Nephron progenitor cell (in vitro differentiated cells): ENCODE measurements at places on chromosomes 3 and 15.

- no peak for DNase-seq
These were observed 84.1 kb downstream of the CCNL1 start for GRCh38 chr3:157075693-157076420.

DNA sequence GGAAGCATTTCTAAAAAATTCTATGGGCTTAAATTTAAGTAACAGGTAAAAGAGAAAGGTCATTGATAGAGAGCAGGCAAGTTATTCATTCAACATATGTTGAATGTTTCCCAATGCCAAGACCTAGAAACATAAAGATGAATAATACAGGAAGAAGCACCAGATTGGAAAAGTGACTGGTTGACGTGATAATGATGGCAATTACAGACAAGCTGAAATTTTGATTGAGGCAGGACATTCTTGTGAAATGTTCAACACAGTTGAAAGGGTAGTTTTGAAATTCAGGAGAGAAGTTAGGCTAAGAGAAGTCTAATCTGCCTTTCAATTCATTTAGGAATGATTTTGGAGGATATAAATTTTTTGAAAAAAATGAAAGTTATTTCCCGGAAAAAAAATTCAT, 536.3 kb upstream of the NAALADL2 start:
- no peak for DNase-seq

DNA sequence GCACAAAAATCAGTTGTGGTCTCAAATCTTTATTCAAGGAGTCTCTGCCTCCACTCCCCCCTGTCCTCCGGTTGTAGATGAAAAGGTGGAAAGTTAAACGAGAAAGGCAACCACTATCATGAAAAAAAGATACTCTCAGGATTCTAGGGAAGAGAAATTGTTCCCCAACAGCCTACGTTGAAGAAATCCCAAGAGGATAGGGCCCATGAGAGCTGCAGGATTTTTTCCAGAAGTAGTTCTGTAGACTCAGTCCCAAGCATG, 14.3 kb downstream of the ZIC1 start:
- DNase-seq = no peak

DNA sequence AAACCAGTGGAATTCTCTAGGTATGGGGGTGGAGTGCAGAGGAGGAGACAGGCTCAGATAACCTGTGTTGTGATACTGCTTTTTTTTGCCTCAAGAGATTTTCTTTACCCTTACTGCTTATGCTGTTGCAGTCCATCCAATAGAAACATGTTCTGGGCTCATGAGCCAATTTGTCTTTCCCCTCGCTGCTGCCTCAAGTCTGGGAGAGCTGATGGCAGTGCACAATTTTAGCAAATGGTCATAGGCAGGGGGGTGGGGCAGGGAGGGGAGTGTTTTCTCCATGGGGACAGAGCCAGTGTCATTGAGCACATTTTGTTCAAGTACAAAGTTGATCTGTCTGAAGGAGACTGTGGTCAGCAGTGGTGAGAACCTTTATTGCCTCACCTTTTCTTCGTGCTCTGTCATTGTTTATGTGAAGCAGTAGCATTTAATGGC, 134.9 kb downstream of the MBNL1 start:
- peak; percentile 2 for DNase-seq

GRCh38 chr3:61300786-61301185, 49.5 kb upstream of the FHIT start:
- DNase-seq = no peak

DNA sequence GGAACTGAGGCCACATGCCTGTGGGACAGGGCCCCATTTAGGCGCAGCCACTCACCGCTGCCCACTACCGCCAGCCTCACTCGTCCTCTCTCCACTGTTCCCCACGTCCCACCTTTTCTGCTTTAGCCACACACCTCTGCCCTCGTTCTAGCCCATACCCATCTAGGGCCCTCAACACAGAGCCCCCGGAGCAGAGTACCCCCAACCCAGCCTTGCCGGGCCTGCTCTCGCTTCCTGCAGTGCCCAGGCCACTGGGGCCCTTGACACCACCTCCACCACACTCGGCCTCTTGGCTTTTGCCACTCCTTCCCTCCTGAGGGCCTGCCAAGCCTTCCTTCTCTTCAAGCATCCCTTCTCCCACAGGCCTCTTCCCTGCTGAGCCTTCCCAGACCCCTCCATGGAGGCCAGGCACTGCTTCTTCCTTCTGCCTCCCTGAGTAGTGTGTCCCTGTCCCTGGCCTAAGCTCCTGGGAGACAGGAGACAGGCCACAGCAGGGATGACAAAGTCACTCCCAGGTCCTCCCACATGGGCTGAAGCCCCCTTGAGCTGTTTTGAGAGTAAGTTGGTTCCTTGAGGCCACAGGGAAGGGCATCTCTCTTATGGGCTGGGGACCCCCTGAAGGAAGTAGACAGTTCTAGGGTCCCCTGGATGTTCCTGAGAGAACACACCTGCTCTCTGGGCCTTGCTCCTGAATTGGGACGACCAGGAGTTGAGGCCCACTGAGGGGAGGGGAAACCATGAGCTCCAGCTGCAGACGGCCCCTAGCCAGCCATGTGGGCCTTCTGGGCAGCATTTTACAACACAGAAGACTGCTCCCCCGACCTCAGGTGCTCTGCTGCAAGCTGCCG, 4.4 kb downstream of the PRSS50 start:
- DNase-seq = no peak

DNA sequence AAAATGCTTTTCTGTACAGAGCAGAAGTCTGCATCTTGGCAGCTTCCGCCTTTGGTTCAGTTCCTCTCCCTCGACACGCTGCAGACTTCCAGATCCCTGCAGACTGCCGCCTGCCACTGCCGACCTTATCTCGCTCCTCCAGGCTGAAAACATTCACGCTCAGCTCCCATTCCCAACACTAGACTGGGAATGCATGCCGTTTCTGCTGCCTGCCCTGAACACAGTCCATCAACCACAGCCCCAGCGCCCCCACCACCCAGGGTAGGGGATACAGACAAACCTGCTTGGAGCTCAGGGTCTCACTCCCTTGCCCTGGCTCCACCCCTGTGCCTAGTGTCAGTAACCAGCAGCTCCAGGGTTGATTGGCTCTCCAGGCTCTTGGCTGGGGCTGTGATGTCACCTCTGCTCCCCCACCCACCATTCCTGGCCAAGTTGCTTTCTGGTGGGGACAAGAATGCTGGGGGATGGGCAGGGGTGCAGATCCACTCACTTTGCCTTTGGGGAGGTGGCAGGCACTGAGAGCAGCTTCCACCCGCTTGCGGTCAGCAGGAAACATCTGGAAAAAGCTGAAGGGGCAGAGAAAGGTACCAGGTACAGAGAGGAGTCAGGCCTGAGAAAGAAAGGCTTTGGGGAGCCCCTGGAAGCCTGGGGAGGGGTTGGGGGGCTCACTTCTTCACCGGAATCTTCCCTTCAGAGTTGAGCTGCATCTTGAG, 6.1 kb downstream of the PLCB2 start:
- DNase-seq = no peak

DNA sequence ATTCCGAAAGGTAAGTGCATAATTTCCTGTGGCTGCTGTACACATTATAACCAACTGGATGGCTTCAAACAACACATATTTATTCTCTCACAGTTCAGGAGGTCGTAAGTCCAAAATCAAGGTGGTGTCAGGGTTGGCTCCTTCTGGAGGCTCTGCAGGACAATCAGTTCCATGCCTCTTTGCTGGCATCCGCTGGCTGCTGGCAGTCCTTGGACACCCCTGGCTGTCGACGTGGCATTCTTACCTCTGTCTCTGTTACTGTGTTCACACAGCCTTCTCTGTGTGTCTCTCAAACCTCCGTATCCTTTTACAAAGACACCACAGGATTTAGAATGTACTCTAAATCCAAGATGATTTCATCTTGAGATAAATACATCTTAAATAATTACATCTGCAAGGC, 398.8 kb upstream of the ATP10A start:
- DNase-seq = no peak

DNA sequence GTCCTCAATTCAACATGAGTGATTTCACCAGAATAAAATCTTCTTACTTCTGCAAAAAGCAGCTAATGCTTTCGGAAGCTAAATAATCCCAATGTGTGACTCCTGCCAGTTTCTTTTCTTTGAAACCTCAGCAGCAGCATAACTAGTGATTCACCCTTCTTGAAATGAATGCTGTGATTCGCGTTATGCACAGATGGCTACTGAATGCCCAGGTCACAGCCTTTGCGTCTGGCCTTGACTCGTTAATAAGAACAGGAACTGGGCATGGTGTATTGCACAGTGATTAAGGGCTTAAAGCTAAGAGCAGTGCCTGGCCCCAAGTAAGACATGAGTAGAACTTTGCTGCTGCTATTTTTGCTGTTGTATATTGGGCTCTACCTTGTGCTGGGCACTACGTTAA, 19.0 kb downstream of the CGNL1 start:
- no peak for DNase-seq

DNA sequence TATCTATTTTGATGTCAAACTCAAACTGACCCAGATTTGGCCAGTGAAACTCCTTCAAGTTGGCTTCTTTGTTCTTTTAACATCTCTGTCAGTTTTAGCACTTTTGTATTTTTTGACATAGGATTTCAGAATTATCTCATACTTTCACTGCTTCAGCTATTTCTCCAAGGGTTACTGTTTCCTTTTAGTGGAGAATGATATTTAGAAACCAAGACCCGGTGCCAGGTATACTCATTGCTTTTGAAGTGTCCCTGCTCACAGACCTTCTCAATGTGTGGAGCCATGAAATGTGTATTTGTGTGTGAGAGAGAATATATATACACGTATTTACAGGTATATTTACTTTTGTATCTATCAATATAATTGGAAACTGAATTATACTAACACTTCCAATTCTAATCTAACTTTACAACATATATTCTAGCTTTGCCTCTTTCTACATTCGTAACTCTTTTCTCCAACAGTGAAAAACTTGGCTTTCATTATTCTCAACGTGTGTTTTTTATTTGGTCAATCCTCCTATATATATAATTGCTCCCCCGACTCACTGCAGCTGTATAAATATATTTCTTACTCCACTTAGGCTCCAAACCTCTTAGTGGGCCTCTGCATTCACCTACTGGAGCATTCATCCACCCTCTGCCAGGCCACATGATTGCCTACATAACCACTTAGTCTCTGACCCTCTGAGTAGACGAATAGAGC, 54.0 kb downstream of the OTOL1 start:
- no peak for DNase-seq

- no peak for DNase-seq
These were observed 24.2 kb downstream of the PTH1R start for GRCh38 chr3:46901591-46902187.

GRCh38 chr15:36498916-36499315, 80.5 kb upstream of the CDIN1 start:
- DNase-seq = no peak

GRCh38 chr15:69843900-69844304, 253.8 kb downstream of the TLE3 start:
- no peak for DNase-seq

DNA sequence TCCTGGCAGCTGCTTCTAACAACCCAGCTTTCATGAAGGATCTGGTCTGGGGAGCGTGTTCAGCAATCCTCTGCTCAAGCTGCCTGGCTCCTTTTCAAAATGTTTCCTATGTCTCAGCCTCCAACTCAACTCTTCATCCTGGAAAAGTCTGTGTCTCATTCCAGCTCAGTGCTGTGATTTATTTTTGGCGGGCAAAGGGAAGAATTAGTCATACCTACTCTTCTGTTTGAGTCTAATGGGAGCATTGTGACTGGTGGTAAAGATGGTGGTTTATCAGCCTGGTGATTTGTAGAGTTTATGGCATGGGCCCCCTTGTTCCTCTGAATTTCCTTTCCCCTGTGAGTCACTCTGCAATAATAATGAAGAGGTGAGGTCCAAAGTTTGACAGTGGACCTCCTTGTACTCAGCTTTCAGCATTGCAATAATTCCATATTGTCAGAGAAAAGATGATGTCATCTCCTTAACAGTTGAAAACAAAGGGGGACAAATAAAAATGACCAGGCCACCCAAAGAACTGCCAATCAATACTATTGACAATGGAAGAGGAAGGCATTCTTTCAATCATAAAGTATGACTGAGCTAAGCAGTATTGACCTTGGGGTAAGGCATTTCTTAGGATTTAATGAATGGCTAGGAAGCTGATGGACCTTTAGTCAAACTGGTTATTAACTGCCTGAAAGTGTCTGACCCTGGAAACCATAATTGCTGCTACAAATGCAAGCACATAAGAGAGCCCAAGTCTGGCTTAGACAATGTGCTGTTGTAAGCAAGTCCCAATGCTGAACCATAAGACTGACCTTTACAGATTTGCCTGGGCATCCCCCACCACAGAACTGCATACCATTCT, 204.7 kb upstream of the MCTP2 start:
- DNase-seq = no peak

- DNase-seq = peak; percentile 61
These were observed 13.2 kb upstream of the TMEM212 start for GRCh38 chr3:171829841-171830517.

- no peak for DNase-seq
These were observed 107.1 kb upstream of the UBE2E2 start for GRCh38 chr3:23096041-23096440.

- DNase-seq = no peak
These were observed 29.4 kb upstream of the SLCO2A1 start for GRCh38 chr3:134059035-134059601.

DNA sequence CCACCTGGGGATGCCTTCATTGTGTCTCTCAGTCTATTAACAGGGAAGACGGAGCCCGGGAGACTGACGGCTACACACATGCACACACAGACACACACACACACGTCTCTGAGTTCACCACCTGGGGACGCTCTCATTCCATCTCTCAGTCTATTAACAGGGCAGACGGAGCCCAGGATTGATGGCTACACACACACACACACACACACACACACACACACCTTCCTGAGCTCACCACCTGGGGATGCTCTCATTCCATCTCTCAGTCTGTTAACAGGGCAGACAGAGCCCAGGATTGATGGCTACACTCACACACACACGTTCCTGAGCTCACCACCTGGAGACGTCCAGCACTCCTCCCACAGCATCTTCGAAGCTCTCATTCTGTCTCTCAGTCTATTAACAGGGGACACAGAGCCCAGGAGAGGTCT, 143.9 kb downstream of the OR4M2 start:
- no peak for DNase-seq

DNA sequence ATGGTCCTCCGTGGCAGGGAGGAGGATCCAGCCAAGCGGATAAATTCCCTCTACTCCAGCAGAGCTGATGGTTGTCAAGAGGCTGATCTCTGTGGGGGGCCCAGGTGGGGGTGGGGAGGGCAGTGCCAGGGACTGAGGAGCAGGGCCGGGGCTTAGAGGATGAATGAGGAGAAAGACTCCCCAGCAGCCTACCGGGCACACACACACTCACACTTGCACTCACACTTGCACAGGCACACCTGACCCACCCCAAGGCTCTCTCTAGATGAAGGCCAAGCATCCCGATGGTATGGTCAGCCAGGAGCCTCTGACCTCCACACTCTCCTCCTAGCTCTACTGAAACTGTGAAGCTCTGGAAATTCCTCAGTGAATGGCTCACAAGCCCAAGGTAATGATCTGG, 131.3 kb upstream of the PRR20G start:
- DNase-seq = no peak

GRCh38 chr3:40994611-40995010, 204.7 kb upstream of the CTNNB1 start:
- DNase-seq = no peak

GRCh38 chr3:73215901-73216300, 154.4 kb downstream of the EBLN2 start:
- no peak for DNase-seq

- DNase-seq = peak; percentile 24
These were observed 52.3 kb upstream of the BNIP2 start for GRCh38 chr15:59741274-59741906.

- DNase-seq = no peak
These were observed 143.3 kb upstream of the GMNC start for GRCh38 chr3:191005790-191006189.
